ENCODE measurements at places on chromosomes 13 and 19.

GRCh38 chr19:18601875-18602274, 4.7 kb downstream of the CRLF1 start:
- DNase-seq: no peak

- no peak for DNase-seq
These were observed 20.4 kb upstream of the MAB21L1 start for GRCh38 chr13:35496761-35497386.

- no peak for DNase-seq
These were observed 5.3 kb upstream of the PRKCG start for GRCh38 chr19:53876651-53877224.

GRCh38 chr19:46714444-46715106, 2.3 kb downstream of the PRKD2 start:
- peak; percentile 71 for DNase-seq

GRCh38 chr13:29956853-29957252, 106.4 kb upstream of the UBL3 start:
- DNase-seq: no peak

DNA sequence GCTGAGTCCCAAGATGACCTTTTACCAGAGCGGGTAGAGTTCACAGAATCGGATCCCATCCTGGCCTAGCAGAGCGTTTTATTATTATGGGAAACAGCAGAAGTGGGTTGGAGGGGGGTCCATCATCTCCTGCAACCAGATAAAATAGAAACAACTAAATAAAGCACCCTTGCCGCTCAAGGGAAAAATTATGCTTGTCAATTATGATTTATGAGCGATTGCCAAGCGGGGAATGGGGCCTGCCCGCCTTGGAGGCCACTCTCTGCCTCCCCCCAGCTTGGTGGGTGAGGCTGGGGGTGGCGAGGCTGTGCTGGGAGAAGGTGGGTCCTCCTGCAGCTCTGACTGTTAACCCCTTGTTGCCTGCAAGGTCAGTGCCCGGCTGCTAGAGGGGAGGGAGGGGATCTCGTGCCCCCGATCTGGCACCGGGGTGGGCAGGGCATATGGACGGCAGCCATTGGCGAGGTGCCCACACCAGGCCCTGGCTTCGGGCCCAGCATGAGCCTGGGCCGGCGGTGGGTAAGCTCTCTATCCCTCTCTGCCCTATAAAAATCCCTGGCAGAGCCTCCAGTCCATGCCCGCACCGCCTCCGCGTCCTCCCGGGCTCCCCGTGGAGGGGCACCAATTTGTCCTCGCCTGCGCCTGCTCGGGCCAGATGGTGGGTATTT, 129.1 kb downstream of the URI1 start:
- DNase-seq: no peak

DNA sequence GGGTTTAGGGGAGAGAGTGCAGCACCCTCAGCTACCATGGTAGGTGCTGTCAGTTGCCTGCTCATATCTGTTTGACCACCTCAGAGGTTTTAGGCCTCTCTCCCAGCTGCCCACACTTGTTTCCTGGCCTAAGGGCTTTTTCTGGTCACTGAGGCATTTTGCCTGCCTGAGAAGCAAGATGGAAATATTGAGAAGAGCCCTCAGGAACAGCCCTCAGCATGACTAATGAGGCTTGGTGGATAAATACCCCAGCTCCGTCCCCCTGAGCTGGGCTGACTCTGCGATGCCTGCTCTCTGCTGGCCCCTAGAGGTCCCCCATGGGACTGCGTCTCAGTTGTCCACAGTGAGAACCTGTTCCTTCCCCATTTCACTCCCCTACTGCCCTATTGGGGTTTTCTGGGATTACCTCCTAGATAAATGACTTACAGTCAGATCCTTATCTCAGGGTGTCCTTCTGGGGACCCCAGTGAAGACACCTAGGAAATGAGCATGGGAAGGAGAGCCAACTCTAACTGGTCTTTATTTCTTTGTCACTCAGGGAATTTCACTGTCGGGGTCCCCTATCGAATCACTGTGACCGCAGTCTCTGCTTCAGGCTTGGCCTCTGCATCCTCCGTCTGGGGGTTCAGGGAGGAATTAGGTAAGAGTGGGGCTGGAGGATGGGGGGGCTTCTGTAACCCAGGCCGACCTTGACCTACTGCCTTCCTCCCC, 13.3 kb downstream of the PALM3 start:
- DNase-seq: peak; percentile 72

DNA sequence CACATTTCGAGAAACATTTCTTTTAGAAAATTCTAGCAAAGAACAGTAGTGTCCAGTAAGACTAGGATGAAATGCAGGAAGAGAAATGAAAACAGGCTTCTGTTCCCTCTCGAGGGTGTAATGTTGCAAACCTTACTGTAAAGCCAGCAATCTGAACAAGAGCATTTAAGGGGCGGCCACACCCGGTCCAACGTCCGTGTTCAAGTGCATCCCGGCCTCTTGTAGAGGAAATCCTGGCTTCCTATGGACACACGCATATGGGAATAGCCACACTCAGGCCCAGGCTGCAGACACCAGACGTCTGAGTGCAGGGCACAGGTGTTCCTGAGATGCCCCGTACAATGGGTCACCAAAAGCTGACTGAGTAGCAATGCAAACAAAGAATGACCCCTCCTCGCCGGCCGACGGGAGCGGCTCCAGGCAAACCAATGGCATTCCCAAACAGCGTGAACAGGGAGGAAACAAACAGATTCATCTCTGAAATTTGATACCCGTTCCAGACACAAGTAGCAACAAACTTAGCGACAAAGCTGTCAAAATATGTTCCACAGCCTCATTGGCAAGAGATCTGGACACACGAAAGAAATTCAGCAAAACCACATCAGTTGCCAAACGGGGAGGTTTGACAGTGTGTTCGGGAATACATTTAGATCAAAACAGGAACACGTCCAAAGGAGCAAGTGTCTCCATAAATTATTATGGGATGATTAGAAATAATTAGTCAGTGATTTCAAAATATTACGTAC, 278.6 kb upstream of the TSHZ3 start:
- no peak for DNase-seq
